ENCODE measurements at places on chromosomes 1 and 21. TPM values are rescaled to one million over a fixed set of nuclear protein-coding genes. Genes with fewer than 3 reads are reported as not detected.

Gene ANGPTL7
- not detected for total RNA-seq

Gene CAMK1G
- total RNA-seq: not detected

GRCh38 chr1:245330951-245331350, 176.2 kb downstream of the KIF26B start:
- H3K4me1 ChIP-seq: peaks cover 2% of the 10 kb centered on the region
- H3K4me3 ChIP-seq: no peak overlapping the region
- H3K27ac ChIP-seq: no peak overlapping the region
- no peak for DNase-seq
- H3K36me3 ChIP-seq: no peaks in the 10 kb centered on the region
- H3K27me3 ChIP-seq: peaks cover 32% of the 10 kb centered on the region

Gene KLF17
- not detected for total RNA-seq

DNA sequence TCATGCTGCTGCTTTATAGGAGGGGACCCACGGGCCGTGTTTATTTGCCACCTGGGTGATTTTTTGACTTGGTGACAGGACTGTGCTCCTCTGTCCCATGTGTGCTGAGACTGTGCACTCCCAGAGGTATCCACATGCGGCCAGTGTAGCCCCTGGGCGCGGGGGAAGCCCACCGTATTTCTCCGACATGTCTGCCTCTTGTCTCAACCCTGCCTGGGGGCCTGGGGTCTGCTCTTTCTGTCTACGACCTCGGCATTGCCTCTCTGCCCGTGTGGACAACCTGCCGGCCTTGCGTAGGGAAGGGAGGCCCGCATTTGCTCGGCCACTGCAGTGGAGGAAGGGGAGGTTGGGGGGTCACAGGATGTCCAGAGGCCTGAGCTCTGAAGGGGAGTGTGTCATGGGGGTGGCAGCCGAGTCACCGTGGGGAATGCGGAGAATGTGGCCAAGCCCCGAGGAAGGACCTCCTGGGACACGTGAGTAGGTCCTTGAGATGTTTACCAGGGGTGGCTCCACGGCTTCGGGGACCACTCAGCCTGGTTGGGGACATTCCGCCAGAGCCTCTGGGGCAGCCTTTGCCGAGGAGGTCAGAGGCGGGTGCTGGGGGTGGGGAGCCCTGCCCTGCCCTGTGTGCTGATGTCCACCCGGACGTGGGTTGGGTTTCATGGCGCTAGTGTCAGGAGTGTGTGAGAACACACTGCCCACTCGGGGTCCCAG, 11.0 kb downstream of the PRKCZ start:
- no peaks in the 10 kb centered on the region for H3K27me3 ChIP-seq
- no peak overlapping the region for H3K27ac ChIP-seq
- H3K4me3 ChIP-seq: no peak overlapping the region
- no peaks in the 10 kb centered on the region for H3K4me1 ChIP-seq
- H3K36me3 ChIP-seq: peaks cover 6% of the 10 kb centered on the region

- H3K27ac ChIP-seq: no peak overlapping the region
- no peak overlapping the region for H3K4me3 ChIP-seq
- no peaks in the 10 kb centered on the region for H3K36me3 ChIP-seq
Observed at GRCh38 chr1:42552636-42553035, 89.5 kb downstream of the CCDC30 start.

Gene PRRX1
- total RNA-seq: 1.8 TPM

DNA sequence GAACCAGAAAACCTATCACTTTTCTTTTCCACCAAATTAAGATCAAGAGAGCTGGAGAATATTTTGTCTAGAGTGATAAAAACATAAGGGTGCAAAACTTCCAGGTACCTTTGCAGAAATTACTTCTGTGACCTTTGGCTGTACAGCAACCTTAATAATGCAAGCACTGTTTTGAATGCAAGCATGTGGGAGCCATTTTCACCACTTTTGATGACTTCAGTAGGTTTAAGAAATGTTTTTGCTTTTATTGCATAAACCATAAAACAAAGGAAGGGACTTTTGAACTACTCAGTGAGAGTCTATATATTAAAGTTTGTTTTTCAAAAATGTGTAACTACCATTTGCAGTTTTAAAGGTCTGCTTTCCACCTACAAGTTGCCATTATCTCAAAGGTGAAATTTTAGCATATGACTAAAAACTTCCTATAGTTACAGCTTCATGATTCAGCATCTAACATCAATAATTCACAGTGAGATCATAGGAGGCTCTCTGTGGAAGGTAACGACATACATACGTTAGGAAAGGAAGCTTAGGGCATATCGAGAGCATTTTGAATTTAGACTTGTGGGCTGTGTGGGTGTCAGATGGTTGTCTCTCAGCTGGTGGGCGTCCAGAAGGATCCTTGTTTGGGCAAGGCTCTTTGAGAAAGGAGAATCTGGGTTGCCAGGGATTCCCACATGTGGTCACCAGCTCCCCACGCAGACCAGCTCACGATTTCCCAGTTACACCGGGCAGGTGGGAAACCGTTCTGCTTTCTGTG, 1.1 kb upstream of the GADD45A start:
- no peaks in the 10 kb centered on the region for H3K27me3 ChIP-seq
- no peak for DNase-seq
- H3K36me3 ChIP-seq: peaks cover 57% of the 10 kb centered on the region
- peak overlapping the region; percentile 89 for H3K27ac ChIP-seq

DNA sequence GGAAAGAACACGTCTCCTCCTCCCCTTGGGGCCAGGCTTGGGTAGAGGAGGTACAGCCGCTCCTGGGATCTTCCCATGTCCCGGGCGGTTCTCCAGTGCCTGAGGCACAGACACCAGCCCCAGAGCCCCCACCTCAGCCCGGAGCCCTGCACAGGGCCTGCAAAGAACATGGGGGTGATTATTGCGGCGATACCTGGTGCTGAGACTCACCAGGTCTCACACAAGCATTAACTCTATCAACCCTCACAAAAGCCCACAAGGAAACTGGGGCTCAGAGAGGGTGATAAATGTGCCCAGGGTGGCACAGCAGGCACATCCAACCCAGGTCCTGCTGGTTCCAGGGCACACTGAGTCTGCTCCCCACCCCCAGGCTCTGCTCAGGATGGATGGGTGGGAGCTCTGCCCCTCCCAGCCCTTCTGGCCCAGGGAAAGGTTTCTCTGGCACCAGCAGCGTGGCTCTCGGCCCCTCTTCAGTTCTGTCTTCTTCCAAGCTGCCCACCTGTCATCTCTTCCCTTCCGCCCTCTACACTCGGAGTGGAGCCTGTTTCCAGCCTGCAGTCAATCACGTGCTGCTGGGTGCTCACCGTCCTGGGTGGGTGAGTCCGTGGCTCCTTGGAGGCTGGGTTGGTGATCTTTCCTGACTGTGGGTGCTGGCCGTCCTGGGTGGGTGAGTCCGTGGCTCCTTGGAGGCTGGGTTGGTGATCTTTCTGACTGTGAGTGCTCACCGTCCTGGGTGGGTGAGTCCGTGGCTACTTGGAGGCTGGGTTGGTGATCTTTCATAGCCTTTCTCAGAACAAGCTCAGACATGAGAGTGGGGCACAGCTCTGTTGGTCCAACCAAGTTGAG, 53.6 kb upstream of the AJAP1 start:
- H3K27me3 ChIP-seq: no peaks in the 10 kb centered on the region
- no peak for DNase-seq
- H3K27ac ChIP-seq: no peak overlapping the region
- no peaks in the 10 kb centered on the region for H3K36me3 ChIP-seq

DNA sequence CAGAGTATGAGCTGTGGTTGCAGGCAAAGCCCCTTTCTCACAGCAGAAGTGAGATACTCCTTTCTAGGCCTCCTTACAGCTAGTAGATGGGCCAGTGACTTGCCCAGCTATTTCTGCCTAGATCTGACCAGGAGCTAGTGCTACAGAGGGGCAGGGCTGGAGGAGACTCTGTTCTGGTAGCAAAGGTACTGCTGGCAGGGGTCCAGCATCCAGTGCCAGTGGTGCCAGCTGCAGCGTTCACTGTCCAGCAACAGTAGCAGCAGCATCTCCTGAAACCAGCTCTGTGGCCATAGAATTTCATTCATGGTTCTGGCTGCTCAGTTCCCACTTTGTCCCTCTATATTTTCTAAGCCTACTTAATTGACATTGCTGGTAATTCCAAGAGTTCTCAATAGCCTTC, 62.5 kb upstream of the CNN3 start:
- H3K4me3 ChIP-seq: no peak overlapping the region
- no peak for DNase-seq
- no peaks in the 10 kb centered on the region for H3K36me3 ChIP-seq
- peaks cover 19% of the 10 kb centered on the region for H3K4me1 ChIP-seq

GRCh38 chr1:91701472-91701869, 184.5 kb downstream of the TGFBR3 start:
- no peak for DNase-seq
- H3K27me3 ChIP-seq: no peaks in the 10 kb centered on the region
- no peak overlapping the region for H3K27ac ChIP-seq
- H3K36me3 ChIP-seq: no peaks in the 10 kb centered on the region
- no peak overlapping the region for H3K4me3 ChIP-seq
- no peaks in the 10 kb centered on the region for H3K4me1 ChIP-seq

Gene BEND5
- total RNA-seq: not detected

Gene TAS1R1
- not detected for total RNA-seq

GRCh38 chr1:14011132-14011531, 311.1 kb downstream of the PRDM2 start:
- DNase-seq: no peak
- no peak overlapping the region for H3K27ac ChIP-seq
- H3K4me3 ChIP-seq: no peak overlapping the region
- H3K4me1 ChIP-seq: no peaks in the 10 kb centered on the region
- no peaks in the 10 kb centered on the region for H3K27me3 ChIP-seq

All from Calu3 (cell line).